ENCODE measurements at places on chromosomes 2 and 18. TPM values are rescaled to one million over a fixed set of nuclear protein-coding genes. Genes with fewer than 3 reads are reported as not detected.

DNA sequence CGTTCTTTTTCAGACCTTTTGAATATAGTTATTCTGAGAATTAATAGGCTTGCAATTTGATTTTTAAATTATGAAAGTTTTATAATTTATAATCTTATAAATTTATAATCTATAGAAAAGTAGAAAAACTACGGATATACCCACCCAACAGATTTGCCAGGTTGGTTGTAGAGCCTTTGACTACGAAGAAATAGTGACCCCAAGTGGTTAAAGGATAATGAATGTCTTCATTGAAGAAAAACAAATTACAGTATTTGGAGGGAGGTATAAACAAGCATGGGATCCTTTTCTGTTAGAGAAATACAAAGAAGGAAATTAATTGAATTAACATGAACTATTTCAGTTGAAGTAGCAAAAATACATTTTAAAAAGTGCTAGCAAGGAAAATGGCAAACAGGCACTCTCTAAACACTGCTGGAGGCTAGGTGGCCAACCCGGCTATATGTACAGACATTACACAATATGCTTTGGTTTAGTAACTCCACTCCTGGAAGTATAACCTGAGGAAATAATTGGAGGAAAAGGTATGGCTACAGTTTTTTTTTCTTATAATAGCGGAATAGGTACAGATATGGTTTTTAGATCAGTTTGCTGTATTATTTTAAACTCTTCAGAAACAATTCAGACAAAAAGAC is 110.9 kb downstream of the MIB1 start:
- H3K27ac ChIP-seq: no peak overlapping the region
- no peaks in the 10 kb centered on the region for H3K27me3 ChIP-seq
- no peaks in the 10 kb centered on the region for H3K4me1 ChIP-seq

GRCh38 chr18:24443870-24444269 is 16.6 kb upstream of the HRH4 start:
- H3K27ac ChIP-seq: no peak overlapping the region
- peaks cover 91% of the 10 kb centered on the region for H3K36me3 ChIP-seq
- no peak overlapping the region for H3K4me3 ChIP-seq
- H3K27me3 ChIP-seq: no peaks in the 10 kb centered on the region
- DNase-seq: no peak

GRCh38 chr2:239870863-239871262 is 154.3 kb downstream of the NDUFA10 start:
- H3K4me3 ChIP-seq: no peak overlapping the region
- no peak overlapping the region for H3K27ac ChIP-seq
- H3K4me1 ChIP-seq: no peaks in the 10 kb centered on the region
- no peaks in the 10 kb centered on the region for H3K36me3 ChIP-seq

DNA sequence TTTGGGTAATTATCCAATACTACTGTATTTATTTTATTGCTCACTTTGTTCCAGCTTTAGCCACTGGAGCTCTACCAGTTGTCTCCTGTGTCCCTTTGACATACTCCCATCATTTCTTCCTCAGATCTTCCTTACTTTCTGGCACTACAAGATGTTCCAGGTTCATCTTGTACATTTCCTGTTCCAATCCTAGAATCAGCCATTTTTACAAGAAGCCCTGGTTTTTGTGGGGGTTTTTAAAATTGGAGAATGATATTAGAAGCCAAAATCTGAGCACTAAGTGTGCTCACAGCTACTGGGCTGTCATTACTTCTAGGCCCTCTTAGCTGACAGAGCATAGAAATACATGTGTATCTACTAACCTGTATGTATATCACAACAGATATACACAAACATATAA is 164.3 kb downstream of the ZFP36L2 start:
- H3K36me3 ChIP-seq: no peaks in the 10 kb centered on the region
- peaks cover 26% of the 10 kb centered on the region for H3K4me1 ChIP-seq
- no peak overlapping the region for H3K27ac ChIP-seq
- no peaks in the 10 kb centered on the region for H3K27me3 ChIP-seq
- no peak overlapping the region for H3K4me3 ChIP-seq
- DNase-seq: no peak

DNA sequence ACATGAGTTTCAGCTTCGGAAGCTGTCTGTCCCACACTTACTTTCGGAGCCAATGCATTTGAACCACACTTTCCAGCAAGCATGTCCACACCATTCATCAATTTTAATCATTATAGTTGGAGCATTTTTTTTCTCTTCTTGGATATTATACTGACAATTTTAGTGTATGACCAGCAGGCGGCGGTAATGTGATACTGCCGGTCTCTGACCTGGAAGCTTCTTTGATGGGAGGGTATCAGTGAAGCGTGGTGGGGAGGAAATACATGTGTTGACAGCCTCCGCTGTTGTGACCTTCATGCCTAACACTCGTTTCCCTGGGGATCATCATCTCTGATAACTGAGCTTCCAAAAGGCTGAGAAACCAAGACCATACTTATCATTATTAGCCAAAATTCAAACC is 231.7 kb downstream of the GBX2 start:
- H3K27ac ChIP-seq: no peak overlapping the region
- H3K4me1 ChIP-seq: no peaks in the 10 kb centered on the region
- H3K27me3 ChIP-seq: no peaks in the 10 kb centered on the region
- peaks cover 31% of the 10 kb centered on the region for H3K36me3 ChIP-seq
- no peak overlapping the region for H3K4me3 ChIP-seq
- DNase-seq: no peak

- no peaks in the 10 kb centered on the region for H3K36me3 ChIP-seq
- no peaks in the 10 kb centered on the region for H3K4me1 ChIP-seq
- no peak overlapping the region for H3K27ac ChIP-seq
- DNase-seq: no peak
Observed at GRCh38 chr18:25604894-25605597, 253.1 kb upstream of the ZNF521 start.

GRCh38 chr18:8977701-8978100 is 124.8 kb upstream of the NDUFV2 start:
- H3K36me3 ChIP-seq: no peaks in the 10 kb centered on the region
- no peak overlapping the region for H3K27ac ChIP-seq
- H3K4me3 ChIP-seq: no peak overlapping the region
- peaks cover 3% of the 10 kb centered on the region for H3K27me3 ChIP-seq

DNA sequence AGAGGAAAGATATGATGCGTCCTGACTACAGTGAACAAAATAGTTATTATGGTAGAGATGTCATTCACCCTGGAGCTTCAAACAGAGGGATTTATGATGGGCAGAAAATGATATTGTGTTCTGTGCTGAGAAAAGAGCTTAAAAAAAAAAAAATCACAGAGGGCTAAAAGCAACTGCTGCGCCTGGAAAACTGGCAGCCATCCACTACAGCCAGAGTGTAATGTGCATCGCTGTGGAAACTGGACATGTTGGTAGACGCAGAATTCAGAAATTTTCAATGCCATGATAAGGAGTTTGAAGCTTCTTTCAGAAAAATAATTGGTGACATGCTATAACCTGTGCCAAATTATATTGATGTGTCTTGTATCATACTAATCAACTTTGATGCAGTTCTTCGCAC is 122.9 kb upstream of the SOX11 start:
- H3K4me3 ChIP-seq: no peak overlapping the region
- no peak overlapping the region for H3K27ac ChIP-seq
- no peaks in the 10 kb centered on the region for H3K36me3 ChIP-seq
- no peaks in the 10 kb centered on the region for H3K4me1 ChIP-seq
- DNase-seq: no peak

GRCh38 chr2:7773362-7774360 is 856.4 kb downstream of the RNF144A start:
- H3K27me3 ChIP-seq: no peaks in the 10 kb centered on the region
- no peaks in the 10 kb centered on the region for H3K36me3 ChIP-seq
- peaks cover 8% of the 10 kb centered on the region for H3K4me1 ChIP-seq
- no peak overlapping the region for H3K4me3 ChIP-seq

- H3K4me3 ChIP-seq: no peak overlapping the region
- H3K4me1 ChIP-seq: peaks cover 9% of the 10 kb centered on the region
Observed at GRCh38 chr2:62817995-62818713, 112.6 kb downstream of the EHBP1 start.

DNA sequence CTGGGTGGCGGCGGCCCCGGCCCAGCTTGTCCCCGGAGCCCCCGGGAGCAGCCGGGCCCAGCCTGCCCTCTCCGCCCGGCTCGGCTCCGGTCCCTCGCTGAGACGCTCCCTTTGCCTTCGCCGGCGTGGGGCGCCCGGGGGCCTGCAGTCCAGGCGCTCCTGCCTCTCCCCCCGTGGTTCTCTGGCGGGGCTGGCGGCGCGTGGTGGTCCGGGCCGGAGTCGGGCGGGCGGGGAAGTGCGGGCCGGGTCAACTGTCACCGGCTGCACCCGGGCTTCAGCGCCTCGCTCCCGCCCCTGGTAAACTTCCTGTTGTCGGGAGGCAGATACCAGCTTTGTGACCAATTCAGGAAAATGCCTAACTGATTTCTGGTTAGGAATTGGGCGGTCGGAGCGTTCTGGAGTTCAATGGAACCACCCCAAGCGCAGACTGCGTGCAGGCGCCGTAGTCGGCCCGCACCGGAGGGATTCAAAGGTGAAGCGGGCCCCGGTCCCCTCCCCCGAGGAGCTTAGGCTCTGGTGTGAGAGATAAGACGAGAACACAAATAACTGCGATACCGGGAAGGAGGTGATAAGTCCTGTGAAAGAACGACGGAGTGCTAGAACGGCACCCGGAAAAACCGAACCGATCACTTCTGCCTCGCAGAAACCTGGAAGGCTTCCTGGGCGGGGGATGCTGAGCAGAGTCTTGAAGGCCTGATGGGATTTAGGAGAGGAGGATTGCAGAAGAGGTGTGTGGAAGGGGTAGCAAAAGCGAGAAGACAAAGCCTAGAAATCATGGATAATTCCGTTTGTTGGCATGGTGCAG is 891 bp downstream of the CAB39 start:
- peak overlapping the region; percentile 95 for H3K27ac ChIP-seq
- no peaks in the 10 kb centered on the region for H3K36me3 ChIP-seq
- H3K4me1 ChIP-seq: peaks cover 65% of the 10 kb centered on the region
- peak; percentile 34 for DNase-seq

MDH1B gene
- 0.69 TPM for total RNA-seq

C2orf81 gene
- total RNA-seq: 0.82 TPM

IL36RN gene
- total RNA-seq: not detected

MREG gene
- 0.22 TPM for total RNA-seq
